ENCODE measurements at places on chromosomes 16 and 17. TPM values are rescaled to one million over a fixed set of nuclear protein-coding genes. Genes with fewer than 3 reads are reported as not detected.

- no peak for DNase-seq
- no peak overlapping the region for H3K4me3 ChIP-seq
Observed at GRCh38 chr16:8346294-8346693, 244.0 kb downstream of the TMEM114 start.

DNA sequence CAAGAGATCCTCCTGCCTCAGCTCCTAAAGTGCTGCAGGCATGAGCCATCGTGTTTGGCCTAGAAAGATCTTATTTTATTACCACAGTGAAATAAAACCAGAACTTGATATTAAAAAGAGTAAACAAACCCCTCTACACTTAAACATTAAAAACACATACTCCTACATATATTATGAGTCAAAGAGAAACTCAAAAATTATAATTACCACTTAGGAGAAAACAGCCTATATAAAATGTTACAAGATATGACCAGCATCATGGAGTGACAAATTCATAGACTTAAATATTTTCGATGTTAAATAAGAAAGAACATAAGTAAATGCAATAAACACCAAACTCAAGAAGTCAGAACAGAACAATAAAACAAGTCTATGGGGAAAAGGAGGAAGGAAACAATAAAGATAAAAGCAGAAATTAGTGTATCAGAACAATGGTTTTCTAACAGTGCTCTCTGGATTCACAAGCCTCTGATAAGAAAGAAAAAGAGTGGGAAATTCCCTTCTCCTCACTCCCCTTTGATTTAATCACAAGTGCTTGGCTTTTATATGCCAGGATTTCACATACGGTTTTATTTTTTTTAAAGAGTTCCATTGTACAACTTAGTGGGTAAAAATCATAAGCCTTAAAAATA lies 23.0 kb downstream of the SKAP1 start:
- DNase-seq: no peak
- no peaks in the 10 kb centered on the region for H3K36me3 ChIP-seq
- H3K4me3 ChIP-seq: no peak overlapping the region
- no peak overlapping the region for H3K27ac ChIP-seq

- no peaks in the 10 kb centered on the region for H3K36me3 ChIP-seq
- H3K4me3 ChIP-seq: no peak overlapping the region
- no peaks in the 10 kb centered on the region for H3K27me3 ChIP-seq
- no peak for DNase-seq
- H3K27ac ChIP-seq: no peak overlapping the region
Observed at GRCh38 chr16:57643147-57643874, 14.9 kb downstream of the ADGRG1 start.

DNA sequence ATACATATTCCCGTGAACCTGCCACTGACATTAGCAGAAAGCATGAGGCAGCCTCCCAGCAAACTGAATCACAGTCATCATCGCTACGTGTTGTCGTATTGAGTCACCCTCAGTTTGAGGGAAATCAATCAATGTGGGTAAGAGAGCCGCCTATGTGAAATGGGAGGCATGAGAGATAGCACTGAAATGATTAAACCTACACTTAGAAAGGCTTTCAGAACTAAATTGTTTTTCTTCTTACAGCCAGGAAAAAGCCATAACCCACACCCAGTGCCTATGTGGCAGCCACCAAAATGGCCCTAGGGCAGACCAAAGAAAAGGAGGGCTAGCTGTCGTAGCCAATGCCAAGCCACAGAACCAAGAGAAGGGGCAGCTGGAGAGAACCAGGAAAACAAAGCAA lies 90.5 kb downstream of the ADAMTS18 start:
- no peaks in the 10 kb centered on the region for H3K36me3 ChIP-seq
- DNase-seq: no peak
- H3K27me3 ChIP-seq: no peaks in the 10 kb centered on the region
- no peak overlapping the region for H3K4me3 ChIP-seq

DNA sequence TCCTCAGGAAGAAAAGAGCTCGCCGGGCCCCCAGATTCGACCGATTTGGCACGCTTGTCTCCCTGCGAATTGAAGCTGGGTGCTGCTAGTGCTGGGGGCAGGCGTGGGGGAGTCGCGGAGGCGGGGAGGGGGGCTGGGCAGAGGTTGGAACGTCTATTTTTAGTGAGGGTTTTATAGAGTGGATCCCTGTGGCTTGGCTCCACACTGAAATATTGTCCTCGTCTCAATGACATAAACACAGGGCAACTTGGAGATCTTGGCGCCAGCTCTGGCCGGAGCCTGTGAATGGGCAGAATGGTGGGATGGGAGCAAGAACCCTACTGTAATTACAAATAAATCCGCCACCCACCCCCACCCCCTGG lies 15.7 kb upstream of the NOG start:
- H3K27ac ChIP-seq: no peak overlapping the region
- no peak for DNase-seq
- no peak overlapping the region for H3K4me3 ChIP-seq
- no peaks in the 10 kb centered on the region for H3K36me3 ChIP-seq
- no peaks in the 10 kb centered on the region for H3K4me1 ChIP-seq

DNA sequence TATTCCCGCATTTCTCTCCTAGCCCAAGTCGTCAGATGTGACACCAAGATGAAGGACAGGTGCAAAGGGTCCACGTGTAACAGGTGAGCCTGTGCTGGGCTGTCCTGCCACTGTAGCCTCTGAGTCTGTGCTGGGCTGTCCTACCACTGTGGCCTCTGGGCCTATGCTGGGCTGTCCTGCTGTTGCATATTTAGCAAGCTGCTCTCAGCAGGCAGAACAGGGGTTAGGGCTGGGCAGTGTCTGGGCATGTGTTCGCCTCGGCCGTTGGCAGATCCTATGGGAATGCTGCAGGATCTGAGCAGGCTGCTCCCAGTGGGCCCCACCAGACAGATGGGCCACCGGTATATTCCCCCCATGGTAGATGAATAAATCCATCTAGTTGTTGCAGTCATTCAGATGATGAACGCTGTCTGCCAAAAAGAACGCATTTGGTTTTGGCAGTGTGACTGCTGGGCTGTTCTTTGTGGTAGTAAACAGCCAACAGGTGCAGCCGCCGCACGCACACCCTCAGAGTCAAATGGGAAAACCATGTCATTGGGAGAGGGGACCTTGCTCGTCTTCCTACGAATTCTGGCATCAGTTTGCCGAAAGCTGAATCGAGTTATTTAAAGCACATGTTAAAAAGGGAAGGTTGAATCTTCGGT lies 49.2 kb downstream of the CRISPLD2 start:
- no peak overlapping the region for H3K27ac ChIP-seq
- H3K4me3 ChIP-seq: no peak overlapping the region
- no peaks in the 10 kb centered on the region for H3K27me3 ChIP-seq
- H3K36me3 ChIP-seq: no peaks in the 10 kb centered on the region
- H3K4me1 ChIP-seq: no peaks in the 10 kb centered on the region

GRCh38 chr17:10316801-10317542 lies 55.8 kb downstream of the MYH13 start:
- no peaks in the 10 kb centered on the region for H3K27me3 ChIP-seq
- no peak for DNase-seq
- no peak overlapping the region for H3K27ac ChIP-seq

DNA sequence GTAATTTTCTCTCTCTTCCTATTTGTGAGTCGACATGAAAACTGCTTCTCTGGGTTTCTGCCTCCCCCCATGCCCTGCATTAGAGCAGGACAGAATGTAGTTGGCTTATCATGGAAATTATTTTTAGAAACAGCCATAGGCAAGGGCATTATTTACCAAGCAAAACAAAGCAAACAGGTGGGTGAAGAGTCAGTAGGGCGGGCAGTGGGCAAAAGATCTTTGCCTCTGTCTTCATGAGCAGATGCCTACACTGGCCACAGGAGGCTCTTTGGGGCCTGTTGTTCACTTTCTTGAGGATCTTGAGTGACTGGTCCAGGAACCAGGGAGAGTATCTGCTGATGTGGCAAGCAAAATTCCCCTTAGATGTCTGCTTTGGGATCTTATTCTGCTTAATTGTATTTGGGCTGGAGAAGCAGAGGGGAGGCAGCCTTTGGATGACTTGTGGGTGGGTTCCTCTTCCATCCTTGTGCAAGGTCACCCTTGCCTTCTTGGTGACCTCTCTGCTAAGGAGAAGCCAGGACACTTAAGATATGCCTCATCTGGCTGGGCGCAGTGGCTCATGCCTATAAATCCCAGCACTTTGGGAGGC lies 42.5 kb upstream of the CLEC19A start:
- H3K4me3 ChIP-seq: no peak overlapping the region
- DNase-seq: no peak
- H3K36me3 ChIP-seq: no peaks in the 10 kb centered on the region
- H3K27me3 ChIP-seq: no peaks in the 10 kb centered on the region

DNA sequence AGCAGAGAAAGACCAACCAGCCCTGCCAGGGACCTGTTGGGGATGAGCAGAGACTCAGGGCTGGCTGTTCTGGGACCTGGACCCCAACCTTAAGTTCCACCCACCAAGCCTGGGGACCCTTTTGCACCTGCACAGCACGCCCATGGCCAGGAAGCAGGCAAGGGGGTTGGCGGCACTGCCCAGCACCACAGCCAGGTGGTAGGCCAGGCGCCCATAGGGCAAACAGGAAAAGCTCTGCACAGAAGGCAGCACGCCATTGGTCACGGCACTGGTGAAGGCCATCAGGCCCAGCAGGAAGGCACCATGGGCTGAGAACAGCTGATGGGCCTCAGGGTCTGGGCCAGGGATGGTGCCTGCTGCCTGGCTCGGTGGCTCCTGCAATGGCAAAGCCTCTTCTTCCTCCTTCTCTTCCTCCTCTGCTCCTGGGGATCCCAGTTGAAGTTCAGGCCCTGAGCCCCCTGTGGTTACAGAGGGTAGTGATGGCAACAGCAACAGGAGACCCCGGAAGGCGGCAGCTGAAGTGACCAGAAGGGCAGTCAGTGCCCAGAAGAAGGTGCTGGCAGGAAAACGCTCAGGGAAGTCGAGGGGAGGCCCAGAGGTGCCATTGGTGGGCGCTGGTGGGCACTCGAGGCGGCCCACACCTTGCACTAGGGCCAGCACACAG lies 1.7 kb downstream of the SLC52A1 start:
- H3K4me3 ChIP-seq: no peak overlapping the region
- no peaks in the 10 kb centered on the region for H3K4me1 ChIP-seq
- H3K27ac ChIP-seq: no peak overlapping the region
- DNase-seq: no peak

- H3K4me1 ChIP-seq: no peaks in the 10 kb centered on the region
- no peaks in the 10 kb centered on the region for H3K36me3 ChIP-seq
- H3K4me3 ChIP-seq: no peak overlapping the region
Observed at GRCh38 chr16:17451843-17452242, 18.9 kb downstream of the XYLT1 start.

The GJD3 gene
- 0.33 TPM for total RNA-seq

The NACA2 gene
- total RNA-seq: not detected

The RAMP2 gene
- 1.1 TPM for total RNA-seq

The ASIC2 gene
- total RNA-seq: 4.1 TPM

The LRRC37A2 gene
- total RNA-seq: 8.1 TPM

The GAST gene
- not detected for total RNA-seq

The RHOT2 gene
- 195 TPM for total RNA-seq

The RNF222 gene
- total RNA-seq: not detected
